ENCODE measurements at places on chromosomes 3 and 15. TPM values are rescaled to one million over a fixed set of nuclear protein-coding genes. Genes with fewer than 3 reads are reported as not detected.
A peak's percentile ranks its signal among the peaks of the same experiment; 100 is the strongest.

- no peak for DNase-seq
Measured at GRCh38 chr15:41018534-41018933, 65.3 kb downstream of the CHAC1 start.

DNA sequence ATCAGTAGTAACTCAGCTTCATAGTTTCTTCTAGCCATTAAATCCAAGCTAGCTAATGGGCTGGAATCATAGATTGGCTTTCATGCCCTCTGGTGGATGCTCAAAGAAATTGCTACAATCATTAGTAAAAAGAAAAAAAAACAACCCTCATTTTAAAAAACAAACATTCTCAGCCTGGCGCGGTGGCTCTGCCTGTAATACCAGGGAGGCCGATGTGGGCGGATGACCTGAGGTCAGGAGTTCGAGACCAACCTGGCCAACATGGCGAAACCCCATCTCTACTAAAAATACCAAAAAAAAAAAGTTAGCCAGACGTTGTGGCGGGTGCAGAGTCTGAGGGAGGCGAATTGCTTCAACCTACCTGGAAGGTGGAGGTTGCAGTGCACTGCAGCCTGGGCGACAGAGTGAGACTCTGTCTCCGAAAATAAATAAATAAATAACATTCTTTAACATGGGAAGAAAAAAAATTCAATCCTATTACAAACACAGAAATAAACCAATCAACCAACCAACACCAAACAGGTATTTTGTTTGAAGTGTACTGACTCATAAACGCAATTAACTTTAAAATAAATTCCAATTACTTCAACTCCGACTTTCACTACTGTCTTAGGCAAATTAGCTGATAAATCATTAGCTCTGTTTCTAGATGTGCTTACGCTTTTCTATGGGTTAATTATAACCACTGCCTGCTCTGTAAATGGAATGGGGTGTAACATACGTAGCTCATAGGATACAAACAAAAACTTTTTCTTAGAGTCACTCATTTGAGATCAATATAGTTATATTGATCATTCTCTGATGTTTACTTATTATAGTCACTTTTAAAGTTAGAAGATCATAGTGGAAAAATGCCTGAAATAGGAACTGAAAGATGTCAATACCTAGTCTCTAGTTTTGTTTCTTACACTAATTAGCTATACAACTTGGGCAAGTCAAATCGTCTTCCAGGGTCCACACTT, 24.9 kb downstream of the TMEM207 start:
- DNase-seq: peak; percentile 28

DNA sequence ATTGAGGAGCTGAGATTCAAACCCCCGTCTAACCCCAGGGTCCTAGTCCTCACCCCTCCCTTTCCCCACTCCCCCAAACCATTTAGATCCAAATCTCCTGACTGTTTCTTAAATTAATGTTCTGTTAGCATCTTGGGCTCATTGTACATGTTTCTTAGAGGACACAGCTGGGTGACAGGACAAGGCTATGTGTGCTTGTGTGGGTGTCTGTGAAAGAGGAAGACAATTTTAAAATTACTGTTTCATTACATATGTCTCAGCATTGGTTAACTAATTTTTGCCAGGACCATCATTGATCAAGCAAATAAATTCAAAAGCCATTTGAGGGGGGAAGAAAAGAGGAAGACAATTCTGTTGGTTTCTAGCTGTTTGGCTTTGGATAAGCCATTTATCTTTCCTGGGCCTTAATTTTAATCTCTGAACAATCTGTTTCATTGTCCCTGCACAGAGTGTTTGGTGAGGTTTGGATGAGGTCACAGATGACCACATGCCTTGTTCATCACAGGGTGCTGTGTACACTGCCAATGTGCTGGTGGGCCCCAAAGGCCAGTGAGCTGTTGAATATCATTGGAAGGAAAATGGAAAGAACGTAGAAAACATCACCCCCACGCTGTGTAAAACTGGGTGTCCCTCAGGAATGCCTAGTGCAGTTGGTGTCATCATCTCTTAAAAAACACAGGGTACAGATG, 51.9 kb downstream of the RPLP1 start:
- no peak for DNase-seq

- DNase-seq: no peak
Measured at GRCh38 chr3:43035801-43036365, 56.8 kb downstream of the GASK1A start.

DNA sequence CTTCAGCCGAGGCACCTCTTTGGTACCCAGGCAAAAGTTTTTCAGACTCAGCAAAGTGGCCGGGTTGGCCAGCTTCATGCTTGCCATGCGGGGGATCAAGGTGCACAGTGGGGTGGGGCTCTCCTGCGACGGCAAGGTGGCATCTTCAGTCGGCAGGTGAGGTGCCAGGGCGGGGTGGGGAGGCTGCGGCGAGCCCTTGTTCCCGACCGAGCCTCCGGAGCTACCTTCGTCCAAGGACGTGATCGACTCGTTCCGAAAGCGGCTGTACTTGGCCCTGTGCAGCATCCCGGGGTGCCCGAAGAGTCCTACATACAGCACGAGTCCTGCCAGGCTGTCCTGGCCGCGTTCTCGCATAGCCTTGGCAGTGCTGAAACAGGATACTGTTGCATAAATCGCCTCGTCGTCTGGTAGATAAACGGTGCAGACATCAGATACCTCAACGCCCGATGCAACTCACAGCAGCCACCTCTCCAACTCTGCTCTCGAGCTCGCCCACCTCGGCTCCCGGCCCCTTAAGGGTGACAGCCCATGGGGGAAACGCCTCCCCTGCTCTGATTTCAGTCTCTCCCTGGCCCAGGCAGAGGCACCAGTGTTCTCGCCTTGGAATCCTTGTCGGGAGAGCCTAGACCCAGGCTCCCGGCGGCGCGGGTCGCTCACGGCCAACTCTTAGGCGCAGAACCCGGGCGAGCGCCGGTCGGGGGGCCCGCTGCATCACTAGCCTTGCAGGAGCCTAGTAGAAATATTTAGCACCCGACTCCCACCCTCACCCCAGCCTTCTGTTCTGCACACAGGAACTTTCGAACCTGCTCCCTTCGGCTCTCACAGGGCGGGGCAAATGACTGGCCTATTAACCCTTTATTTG, 826 bp downstream of the SHC4 start:
- DNase-seq: no peak

GRCh38 chr3:48678056-48678455, 7.7 kb downstream of the NCKIPSD start:
- DNase-seq: no peak

The TMEM202 gene
- total RNA-seq: not detected

The KNSTRN gene
- total RNA-seq: 48.1 TPM

GRCh38 chr15:55789066-55789660, 46.2 kb upstream of the PRTG start:
- peak; percentile 18 for DNase-seq

The GPR15 gene
- total RNA-seq: 10.5 TPM

The CEP70 gene
- total RNA-seq: 7.2 TPM

GRCh38 chr3:46946856-46947545, 29.5 kb downstream of the CCDC12 start:
- DNase-seq: peak; percentile 63

DNA sequence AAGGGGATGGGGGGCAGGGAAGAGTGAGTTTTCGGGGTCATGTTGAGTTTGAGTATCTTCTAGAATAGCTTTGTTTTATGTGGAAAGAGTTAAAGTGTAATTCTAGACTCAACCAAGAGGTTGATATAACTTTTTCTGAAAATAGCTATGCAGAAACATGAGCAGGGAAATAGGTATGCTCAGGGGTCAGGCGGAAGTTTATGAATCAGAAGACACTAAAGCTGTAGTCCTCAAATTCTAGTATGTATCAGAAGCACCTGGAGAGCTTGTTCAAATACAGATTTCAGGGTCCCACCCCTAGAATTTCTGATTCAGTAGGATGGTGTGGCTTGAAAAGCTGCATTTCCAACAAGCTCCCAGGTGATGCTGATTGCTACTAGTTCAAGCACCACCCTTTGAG, 37.6 kb upstream of the UBE2E2 start:
- no peak for DNase-seq

DNA sequence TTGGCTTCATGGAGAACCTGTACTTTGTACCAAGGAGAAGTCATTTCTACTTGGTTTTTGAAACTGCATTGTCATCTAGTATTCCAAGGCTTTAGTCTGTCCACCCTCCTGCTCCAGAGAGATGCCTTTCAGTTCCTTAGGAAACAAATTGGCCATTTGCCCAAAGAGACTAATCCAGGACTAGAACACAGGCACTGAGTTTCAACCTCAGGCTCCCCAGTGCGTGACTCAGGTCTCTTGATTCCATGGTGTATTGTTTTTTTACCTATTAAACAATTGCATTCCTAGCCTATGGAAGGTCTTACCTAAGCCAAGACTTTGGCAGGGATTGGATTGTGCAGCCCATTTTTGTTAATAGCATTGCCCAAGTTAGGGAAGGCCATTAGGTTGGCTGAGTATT, 214.8 kb upstream of the CTDSPL start:
- no peak for DNase-seq

GRCh38 chr3:46615050-46615775, 2.9 kb downstream of the FAM240A start:
- DNase-seq: no peak

- no peak for DNase-seq
Measured at GRCh38 chr15:86193716-86194380, 114.2 kb downstream of the AGBL1 start.

- DNase-seq: no peak
Measured at GRCh38 chr15:36256404-36256807, 323.0 kb upstream of the CDIN1 start.

DNA sequence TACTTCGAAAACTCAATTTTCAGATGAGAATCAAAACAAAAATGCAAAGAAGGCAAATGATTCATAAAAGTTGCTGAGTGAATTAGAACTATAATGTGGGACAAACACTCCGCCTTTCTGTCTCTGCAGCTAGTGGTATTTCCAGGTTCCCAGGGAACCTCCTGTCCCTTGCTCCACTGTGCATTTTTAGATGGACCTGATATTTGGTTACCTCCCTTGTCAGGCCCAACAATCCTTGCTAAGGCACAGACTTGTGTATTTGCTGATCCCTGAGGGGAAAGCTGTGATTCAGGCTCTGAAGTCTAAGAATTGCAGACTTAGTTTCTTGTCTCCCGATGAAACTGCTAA, 162.7 kb downstream of the LPP start:
- no peak for DNase-seq

DNA sequence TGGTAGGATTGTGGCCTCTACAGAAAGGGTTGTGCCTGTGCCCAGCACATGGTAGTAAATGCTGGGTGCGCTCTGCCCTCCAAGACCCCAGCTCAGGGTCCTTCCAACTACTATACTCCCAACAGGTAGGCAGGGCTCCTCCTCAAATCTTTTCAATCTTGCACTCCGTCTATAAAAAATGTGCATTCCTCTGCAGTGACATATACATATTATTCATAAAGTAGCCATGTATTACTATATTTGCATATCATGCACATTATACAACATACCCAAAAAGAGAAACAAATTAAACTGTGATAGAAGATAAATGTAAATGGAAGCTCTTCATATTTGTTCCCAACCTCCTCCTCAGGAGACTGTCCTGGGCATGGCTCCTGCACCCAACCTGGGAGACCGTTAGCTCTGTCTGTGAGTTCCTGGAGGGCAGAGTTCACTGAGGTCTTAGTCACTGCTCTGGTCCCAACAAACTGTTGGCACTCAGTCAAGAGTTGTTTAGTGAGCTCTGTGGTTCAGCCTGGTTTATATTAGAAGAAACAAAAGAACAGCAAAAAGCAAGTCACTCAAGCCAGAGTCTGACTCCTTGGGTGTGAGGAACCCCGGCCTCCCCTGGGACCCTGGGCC, 47.7 kb upstream of the GRIP2 start:
- no peak for DNase-seq

The GOLGA8T gene
- not detected for total RNA-seq

DNA sequence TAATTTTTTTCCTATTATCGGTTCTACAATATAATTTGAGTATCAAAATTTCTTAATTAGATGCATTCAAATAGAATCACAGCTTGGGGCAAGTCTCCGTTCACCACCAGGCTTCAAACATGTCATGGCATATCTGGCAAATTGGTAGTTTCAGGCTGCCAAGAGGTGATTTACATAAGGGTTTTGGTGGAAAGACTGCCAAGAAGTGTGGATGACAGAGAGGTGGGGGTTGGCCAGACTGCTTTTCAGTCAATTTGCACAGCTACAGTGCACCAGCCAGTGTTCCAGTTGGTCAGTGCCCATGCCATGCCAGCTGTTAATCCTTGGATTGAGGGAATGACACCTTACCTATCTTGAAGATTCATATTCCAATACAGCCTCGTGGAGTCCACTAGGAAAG, 8.4 kb upstream of the GSK3B start:
- no peak for DNase-seq

DNA sequence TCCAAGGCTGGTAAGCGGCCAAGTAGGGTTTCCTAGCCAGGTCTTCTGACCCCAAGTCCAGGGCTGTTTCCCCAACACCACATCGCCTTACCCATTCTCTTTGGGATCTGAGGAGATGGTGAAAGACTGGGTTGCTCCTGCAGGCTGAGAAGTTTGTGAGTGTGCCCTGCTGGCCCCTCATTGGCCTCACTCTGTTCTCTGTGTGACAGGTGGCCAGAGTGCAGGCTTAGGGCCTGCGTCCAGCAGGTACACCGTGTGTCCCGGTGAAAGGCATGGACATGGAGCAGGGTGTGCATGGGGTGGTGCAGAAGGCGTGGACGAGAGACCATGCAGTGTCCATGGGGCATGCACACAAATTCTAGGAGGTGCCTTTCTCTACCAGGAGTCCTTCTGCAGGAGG, 91.3 kb downstream of the DGKG start:
- DNase-seq: no peak

DNA sequence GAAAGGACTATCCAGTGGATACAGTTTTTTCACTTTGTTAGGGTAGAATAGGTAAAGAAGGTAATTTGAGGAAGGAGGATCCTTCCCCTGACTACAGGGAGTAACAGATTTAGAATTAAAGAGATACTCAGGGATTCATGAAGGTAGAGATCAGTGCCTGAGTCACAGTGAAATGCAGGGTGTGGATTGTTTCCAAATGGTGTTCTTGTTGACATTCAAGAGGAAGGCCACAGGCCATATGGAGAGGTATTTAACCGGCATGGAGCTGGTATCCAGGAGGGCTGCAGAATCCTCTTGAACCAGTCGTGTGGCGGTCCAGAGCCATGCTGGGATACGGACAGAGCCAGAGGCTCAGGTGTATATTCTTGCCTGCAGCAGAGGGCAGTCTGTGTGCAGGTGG, 28.2 kb downstream of the GYG1 start:
- no peak for DNase-seq

The ITIH3 gene
- total RNA-seq: not detected

GRCh38 chr3:149908424-149908957, 62.2 kb downstream of the PFN2 start:
- DNase-seq: no peak

The ZNF860 gene
- total RNA-seq: 1.8 TPM

GRCh38 chr3:153051427-153052095, 110.5 kb upstream of the RAP2B start:
- no peak for DNase-seq
